CD4-positive, alpha-beta T cell treated with Interleukin-10 for 1 hour (primary cell): ENCODE measurements at places on chromosomes 7 and 10.

DNA sequence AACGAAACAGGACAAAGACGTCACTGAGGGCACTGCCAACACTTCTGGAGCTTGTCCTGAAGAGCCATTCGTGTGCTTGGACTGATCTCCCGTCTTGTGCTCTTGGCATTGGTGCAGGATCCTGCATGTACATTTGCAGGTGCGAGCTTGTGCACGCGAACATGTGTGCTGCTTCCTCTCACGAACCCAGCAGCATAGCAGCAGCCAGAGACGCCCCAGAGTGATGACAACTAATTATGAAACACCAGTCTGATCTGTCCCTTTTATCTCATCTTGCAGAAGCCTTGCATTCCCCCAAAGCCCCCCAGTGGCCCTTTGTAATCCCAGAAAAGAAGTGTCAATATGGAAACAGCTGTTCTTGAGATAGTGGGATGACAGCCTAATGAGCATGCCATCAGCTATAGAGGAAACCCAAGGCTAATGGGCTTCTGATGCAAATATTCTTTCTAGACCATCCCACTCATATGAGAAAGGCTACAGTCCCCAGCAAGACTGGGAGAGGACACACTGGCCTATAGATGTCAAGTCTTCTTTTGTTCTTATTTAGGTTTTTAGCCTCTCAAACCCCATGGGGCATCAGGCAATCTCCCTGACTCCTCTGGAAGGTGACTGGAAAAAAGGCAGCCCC, 310.6 kb downstream of the FRMD4A start:
- no peak for DNase-seq

- DNase-seq: no peak
Observed at GRCh38 chr10:129849853-129850252, 114.2 kb downstream of the EBF3 start.

DNA sequence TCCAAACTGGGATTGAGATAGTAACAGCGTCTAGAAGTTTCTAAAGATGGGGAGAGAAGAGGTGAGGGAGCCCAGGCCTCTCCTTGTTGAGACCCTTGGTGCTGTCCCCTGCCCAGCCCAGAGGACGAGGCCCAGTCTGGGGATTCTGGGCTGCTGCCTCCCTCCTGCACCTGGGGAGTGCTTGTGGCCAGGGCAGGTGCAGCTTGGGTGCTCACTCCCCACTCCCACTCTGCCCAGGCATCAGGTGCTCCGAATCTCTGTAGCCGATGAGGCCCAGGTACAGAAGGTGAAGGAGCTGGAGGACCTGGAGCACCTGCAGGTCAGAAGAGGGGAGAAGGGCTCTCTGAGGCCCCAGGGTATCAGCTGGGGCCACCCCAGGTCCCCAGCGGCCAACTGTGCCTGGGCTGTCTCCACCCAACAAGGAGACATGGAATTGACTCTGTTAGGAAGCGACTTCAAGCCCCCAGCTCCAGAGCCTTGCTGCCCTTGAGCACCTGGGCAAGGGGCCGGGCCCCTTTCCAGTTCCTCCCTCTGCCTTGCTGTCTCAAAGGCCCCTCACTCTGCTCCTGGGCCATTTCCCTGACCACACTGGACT, 664 bp downstream of the CPA1 start:
- DNase-seq: no peak

GRCh38 chr10:4459531-4459930, 366.5 kb upstream of the AKR1E2 start:
- DNase-seq: no peak

DNA sequence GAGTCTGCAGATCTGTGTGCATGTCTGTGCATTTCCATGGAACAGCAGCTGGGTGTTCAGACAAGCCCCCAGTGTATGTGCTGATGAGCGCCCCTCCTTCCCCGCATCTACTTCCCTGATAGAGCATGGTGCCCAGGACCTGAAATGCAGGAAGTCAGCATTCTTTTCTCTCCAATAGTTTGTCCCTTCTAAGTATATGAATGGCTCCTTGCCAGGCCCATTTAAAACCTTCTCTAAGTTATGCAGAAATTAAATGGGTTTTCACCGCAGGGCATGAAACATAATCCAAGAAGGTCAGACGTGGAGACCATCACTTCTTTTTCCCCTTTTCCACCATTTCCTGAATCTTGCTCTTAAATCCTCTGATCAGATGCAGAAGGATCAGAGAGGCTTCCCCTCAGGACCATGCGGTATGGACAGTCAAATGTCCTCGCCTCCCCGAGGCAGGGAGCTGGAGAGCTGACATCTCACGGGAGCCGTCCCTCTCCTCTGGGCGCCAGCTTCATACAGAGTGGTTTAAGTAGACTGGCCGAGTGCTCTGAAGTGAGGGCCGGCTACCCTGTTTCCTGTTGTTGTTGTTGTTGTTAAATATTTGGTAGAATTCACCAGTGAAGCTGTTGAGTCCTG, 155.3 kb downstream of the C10orf105 start:
- no peak for DNase-seq

DNA sequence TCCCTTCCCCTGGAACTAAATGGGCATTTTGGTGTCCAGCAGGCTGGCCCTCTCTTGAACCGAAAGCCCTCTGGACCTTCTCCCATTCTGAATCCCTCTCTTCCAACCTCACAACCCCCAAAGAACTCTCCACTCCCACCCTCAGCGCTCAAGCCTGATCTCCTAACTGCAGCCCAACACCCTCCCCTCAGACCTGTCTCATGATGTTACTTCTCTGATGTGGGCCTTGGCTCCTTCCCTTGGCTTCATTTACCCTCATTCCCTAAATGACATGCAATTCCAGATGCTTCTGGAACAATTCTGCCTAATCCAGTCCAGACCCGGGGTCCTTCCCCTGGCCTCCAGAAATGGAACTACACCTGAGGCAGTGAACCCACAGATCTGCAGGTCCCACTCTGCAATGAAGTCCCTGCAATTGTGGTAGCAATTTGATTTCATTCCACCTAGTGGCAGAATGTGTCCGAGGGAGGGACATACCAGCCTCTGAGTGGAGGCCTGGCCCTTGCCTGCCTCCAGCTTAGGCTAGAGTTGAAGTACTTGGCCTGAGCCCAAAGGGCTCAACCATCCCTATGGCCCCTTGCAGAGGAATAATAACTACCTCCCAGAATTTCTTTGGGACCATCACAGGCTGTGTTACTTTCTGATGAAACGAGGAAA, 4.1 kb upstream of the CEP41 start:
- DNase-seq: no peak

GRCh38 chr10:324593-324992, 189.3 kb downstream of the ZMYND11 start:
- DNase-seq: no peak

GRCh38 chr10:78362406-78363022, 328.9 kb downstream of the RPS24 start:
- DNase-seq: no peak
